ENCODE measurements at places on chromosomes 2 and 18. TPM values are rescaled to one million over a fixed set of nuclear protein-coding genes. Genes with fewer than 3 reads are reported as not detected.

- no peak overlapping the region for H3K27ac ChIP-seq
- no peaks in the 10 kb centered on the region for H3K36me3 ChIP-seq
- no peak for DNase-seq
- no peaks in the 10 kb centered on the region for H3K27me3 ChIP-seq
- no peaks in the 10 kb centered on the region for H3K4me1 ChIP-seq
- H3K4me3 ChIP-seq: no peak overlapping the region
Observed at GRCh38 chr2:119142824-119143223, 15.7 kb downstream of the C1QL2 start.

DNA sequence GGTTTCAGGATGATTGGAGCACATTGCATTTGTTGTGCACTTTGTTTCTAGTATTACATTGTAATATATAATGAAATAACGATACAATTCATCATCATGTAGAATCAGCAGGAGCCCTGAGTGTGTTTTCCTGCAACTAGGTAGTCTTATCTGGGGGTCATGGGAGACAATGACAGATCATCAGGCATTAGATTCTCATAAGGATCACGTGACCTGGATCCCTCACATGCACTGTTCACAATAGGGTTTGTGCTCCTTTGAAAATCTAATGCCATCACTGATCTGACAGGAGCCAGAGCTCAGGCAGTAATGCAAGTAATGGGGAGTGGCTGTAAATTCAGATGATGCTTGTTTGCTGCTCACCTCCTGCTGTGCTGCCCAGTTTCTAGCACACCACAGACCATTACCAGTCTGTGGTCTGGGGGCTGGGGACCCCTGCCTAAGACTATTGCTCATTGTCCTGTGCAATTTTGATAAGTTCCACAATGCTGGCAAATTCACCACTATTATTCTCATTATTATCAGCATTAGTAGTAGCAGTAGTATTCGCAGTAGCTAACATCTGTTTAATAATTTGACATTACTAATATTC is 428.7 kb upstream of the TNP1 start:
- no peaks in the 10 kb centered on the region for H3K36me3 ChIP-seq
- no peak overlapping the region for H3K27ac ChIP-seq
- no peak overlapping the region for H3K4me3 ChIP-seq
- DNase-seq: no peak
- H3K27me3 ChIP-seq: no peaks in the 10 kb centered on the region
- H3K4me1 ChIP-seq: no peaks in the 10 kb centered on the region

The FBXO48 gene
- 1.3 TPM for total RNA-seq

The RAB17 gene
- total RNA-seq: 0.63 TPM

Data from tibial nerve (tissue), 4 donors.